CD8-positive, alpha-beta memory T cell (primary cell): ENCODE measurements at places on chromosomes 13 and 19.

DNA sequence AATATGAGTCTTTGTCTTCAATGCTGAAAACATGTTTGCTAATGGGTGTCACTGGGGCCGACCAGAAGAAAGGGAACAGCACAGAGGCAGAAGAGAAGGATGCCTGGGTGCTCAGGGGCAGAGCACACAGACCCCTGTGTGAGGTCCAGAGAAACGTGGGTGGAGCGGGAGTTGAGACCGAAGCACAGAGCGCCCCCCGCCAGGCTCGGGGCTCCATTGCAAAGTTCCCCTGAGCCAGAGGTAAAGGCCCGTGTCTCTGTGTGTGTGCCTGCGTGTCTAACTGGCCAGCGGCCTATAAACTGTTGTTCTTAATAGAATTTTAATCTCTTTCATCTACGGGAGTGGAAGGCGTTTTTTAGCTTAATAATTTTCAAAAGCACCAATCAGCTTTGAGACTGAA, 343.1 kb downstream of the TEX29 start:
- no peak for DNase-seq

DNA sequence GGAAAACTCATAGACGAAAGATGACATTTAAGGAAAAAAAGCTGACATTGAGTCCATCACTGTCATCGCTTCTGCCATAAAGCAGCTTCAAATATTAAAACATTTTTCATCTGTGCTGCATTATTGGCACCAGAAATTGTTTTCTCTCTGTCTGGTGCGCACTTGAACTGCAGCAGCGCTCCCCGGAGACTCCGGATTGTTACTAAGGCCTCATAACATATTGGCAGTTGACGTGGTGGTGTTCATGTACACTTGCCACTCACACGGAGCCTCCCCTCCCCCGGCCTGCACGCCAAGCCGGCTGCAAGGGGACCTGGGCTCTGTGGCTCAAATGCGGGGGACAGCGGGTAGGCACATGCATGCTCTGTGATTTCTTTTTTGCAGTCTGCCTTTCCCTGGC, 203.2 kb downstream of the TSHZ3 start:
- no peak for DNase-seq

DNA sequence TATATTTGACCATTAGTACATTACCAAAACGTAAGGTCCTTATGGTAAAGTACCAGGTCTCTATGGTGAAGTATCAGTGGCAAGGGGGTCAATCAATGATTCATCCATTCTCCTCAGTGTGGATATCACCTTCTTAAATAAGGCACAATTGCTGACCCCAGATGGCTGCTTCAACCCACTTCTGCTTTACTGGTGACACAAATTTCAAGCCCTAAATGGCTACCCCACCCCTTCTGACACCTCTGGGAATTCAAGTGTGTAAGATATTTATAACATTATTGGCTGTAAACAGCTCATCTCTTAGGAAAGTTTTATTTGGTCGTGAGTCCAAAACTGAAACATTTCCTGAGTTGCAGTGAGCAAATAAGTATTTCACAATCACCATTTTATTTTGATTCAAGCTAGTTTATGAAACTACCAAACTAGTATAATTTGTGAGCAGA, 7.9 kb upstream of the WBP4 start:
- no peak for DNase-seq

DNA sequence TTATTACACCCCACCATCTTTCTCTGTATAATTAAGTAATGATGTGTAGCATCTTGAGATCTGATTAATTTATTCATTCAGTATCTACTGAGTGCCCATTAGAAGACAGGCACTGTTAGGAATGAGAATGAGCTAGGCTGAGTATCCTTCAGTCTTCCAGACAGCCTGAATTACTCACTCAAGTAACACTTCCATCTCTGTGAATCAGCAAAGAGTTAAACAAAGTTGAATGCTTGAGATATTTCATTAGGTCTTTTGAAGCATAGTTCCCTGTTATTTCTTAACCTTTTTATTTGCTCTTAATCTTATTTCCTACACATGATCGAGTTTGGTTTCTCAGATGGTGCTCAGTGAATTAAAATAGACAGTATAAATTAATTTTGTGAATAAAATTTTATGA, 413.7 kb downstream of the DCT start:
- no peak for DNase-seq

- DNase-seq = no peak
Measured at GRCh38 chr13:38582133-38582532, 104.7 kb upstream of the FREM2 start.

DNA sequence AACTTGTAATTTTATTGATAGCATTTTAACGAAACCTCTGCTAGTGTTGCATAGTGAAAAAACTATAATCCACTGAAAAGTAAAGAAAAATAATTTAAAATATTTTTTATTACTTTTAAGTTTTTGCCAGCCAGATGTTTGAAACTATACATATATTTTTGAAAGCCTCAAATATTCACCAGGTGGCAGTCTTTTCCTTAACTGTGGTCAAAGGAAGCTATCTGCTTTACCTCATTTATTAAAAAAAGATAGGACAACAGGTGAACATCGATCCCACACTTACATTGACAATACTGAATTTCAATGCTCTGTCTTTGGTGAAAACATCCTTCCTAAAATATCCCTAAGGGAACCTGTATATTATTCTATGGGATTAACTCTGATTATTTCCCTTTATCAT, 100.5 kb downstream of the TRPC4 start:
- no peak for DNase-seq

- DNase-seq = no peak
Measured at GRCh38 chr13:107358866-107359265, 790.9 kb upstream of the ARGLU1 start.

- DNase-seq = no peak
Measured at GRCh38 chr13:94546061-94546839, 49.7 kb downstream of the TGDS start.

DNA sequence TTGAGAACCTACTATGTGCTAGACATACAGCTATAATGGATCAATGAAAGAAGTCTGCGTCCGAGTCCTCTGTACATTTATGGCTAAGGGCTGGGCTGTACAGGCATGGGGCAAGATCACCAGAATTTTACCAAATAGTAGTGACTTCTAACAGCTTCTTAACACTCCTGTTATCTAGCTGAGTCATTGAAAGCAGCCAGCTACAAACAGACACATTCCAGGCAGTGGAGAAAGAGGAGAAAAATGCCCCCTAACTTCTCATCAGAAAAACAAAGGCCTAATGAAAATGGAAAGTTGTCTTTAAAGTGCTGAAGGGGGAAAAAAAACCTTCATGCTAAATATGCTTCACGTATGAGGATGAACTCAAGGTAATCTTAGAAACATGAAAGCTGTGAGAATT, 14.3 kb upstream of the ZNF667 start:
- no peak for DNase-seq

- DNase-seq = no peak
Measured at GRCh38 chr19:35498220-35498619, 8.0 kb upstream of the KRTDAP start.

GRCh38 chr19:13016628-13017305, 21.5 kb downstream of the NFIX start:
- DNase-seq = no peak

DNA sequence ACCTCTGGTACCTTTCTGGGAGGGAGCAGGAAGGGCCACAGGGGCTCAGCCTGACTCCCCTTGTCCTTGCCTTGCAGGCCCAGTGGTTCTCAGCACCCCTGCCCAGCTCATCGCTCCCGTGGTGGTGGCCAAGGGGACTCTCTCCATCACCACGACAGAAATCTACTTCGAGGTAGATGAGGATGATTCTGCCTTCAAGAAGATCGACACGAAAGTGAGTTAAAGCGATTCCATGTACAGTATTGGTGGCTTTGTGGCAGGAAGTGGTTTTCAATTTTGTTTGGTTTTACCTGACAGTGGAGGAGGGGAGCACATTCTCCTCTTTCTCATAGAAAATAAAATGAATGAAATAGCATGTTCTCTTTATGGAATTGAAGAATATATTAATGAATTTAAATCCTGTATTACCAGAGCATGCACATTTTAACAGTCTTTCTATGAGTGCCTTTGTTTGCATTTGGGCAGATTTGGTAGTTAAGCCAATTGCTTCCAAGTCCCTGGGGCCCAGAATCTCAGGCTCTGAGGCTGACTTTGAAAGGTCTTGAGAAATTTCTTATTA, 4.1 kb downstream of the MAB21L1 start:
- no peak for DNase-seq

- no peak for DNase-seq
Measured at GRCh38 chr13:75345193-75345592, 136.8 kb downstream of the TBC1D4 start.

DNA sequence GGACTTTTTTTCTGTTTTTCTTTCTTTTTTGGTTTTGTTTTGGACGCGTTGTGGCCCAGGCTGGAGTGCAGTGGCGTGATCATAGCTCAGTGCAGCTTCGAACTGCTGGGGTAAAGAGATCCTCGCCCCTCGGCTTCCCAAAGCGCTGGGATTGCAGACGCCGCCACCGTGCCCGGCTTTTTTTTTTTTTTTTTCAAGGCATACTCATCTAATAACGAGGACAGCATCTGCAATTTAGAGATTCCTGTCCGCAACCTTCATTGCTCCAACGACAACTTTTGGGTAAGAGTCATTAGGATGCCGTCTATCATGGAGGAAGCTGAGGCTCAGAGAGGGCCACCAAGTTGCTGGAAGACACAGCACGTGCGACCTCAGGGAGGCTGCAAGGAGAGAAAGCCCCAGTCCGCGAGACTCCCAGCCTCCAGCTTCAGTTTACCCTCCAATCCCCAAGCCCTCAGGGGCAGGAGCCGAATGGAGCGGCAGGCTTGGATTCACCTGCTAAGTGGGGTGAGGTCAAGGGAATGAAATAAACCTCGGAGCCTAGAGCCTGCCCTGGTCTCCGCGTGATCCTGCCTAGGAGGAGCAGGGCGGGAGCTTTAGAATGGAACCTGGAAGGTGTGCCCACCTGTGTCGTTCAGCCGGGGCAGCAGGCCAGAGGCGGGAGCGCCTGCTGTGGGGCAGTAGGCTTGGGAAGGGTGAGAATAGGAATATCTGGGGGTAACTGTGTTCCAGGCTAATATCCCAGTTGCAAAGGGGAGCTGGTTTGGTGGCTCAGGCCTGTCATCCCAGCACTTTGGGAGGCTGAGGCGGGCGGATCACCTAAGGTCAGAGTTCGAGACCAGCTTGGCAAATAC, 676 bp upstream of the POLRMT start:
- no peak for DNase-seq

GRCh38 chr13:62113179-62113578, 697.5 kb upstream of the PCDH20 start:
- DNase-seq = no peak

DNA sequence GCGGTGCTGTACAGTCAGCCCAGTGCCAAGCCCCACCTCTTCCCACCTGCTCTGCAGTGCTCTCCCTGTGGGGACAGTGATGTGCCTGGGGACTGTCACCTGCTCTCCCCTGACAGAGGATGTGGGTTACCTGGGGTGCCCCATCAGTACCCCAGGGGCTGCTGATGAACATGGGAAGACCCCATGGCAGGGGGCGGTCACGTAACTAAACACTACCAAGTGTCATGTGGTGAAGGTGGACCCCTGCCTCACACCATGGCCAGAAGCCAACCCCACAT, 12.7 kb downstream of the KDM4B start:
- no peak for DNase-seq

DNA sequence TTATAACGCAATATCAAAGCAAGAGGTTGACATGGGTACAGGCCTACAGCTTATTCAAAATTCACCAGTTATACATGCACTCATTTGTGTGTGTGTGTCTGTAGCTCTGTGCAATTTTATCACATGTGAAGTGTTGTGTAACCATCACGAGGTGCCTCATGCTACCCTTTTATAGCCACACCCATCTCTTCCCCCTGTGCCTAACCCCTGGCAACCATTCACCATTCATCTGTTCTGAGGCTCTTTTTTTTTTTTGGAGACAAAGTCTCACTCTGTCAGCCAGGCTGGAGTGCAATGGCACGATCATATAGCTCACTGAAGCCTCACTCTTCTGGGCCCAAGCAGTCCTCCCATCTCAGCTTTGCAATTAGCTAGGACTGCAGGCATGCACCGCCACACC, 78.4 kb downstream of the DPF1 start:
- DNase-seq = no peak

DNA sequence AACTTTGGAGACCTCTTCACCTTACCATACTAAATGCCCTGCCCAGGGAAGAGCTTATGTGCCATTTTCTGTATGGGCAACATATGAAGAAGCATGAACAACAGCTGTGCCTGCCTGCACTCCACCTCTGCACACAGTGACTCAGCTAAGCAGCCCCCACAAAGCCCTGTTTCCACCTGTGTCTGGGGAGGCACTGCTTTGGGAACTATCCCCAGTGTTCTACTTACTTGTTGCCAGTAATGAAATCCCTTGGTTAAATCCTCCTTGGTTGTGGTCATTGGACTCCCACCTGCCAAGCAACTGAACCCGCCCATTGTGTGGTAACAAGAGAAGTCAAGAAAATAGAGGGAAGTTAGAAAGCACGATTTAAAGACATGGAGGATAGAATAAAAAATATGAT, 84.6 kb downstream of the NALCN start:
- DNase-seq = no peak

GRCh38 chr19:43966079-43966694, 15.2 kb downstream of the ZNF221 start:
- DNase-seq = no peak

DNA sequence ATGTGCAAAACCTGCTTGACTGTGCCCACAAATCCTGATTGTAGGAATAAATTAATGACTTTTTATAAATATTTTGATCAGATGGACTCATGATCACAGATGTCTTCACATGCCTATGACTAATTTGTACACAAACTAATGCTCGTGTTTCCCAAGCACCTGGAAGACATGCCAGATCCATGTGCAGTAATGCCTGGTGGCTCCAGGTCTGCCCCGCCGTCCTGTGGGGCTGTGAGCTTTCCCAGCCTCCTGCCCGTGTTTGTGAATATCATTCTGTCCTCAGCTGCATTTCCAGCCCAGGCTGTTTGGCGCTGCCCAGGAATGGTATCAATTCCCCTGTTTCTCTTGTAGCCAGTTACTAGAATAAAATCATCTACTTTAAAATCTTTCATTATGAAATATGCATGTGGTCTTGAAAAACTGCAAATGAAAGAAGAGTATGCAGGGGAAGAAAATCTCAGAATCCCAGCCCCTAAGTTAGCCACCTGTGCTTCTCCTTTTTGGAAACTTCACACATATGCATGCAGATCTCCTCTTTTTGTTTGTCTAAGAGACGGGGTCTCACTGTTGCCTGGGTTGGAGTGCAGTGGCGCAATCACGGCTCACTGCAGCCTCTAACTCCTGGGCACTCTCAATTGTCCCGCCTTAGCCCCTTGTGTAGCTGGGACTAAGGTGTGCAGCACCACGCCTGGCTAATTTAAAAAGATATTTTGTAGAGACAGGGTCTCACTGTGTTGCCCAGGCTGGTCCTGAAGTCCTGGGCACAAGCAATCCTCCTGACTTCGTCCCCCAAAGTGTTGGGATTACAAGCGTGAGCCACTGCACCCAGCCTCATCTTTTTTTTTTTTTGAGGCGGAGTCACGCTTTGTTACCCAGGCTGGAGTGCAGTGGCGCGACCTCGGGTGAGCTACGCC, 6.2 kb downstream of the RPL28 start:
- no peak for DNase-seq

DNA sequence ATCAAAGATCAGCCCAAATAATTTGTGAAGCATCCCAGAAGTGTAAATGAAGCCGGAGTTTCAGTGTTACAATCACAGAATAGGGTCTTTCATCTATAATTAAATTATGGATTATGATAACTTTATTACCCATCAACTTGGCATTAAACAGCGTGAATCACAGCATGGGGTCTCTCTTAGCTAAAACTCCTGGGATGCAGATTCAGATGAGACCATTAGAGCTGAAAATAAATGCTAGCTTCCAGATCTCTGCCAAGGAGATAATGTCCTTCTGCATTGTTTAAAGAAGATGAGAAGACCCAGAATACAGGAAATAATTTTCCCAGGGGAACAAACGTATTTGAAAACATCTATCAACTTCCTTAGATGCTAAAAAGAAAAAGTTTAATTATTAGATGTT, 546.0 kb upstream of the PCDH9 start:
- no peak for DNase-seq
